ENCODE measurements at places on chromosomes 2 and 18. TPM values are rescaled to one million over a fixed set of nuclear protein-coding genes. Genes with fewer than 3 reads are reported as not detected.

The CYP1B1 gene
- total RNA-seq: 16.0 TPM

The ITPRIPL1 gene
- 56.9 TPM for total RNA-seq

The MEIS1 gene
- total RNA-seq: not detected

The FN1 gene
- 0.70 TPM for total RNA-seq

The PDE1A gene
- total RNA-seq: not detected

The KIF1A gene
- total RNA-seq: 4.6 TPM

The SAG gene
- total RNA-seq: 0.23 TPM

The C2orf78 gene
- total RNA-seq: not detected

The G6PC2 gene
- not detected for total RNA-seq

The ASXL2 gene
- total RNA-seq: 56.1 TPM

The RNU2-63P gene
- 21.2 TPM for total RNA-seq

The MC4R gene
- not detected for total RNA-seq

The DAW1 gene
- not detected for total RNA-seq

The RAPGEF4 gene
- total RNA-seq: not detected

Data from activated CD8-positive, alpha-beta memory T cell treated with anti-CD3 and anti-CD28 coated beads, Interleukin-2, amount 10 ng/mL, durations not matched to agents 7 days and 5 days (primary cell).